ENCODE measurements at places on chromosomes 16 and 17.

GRCh38 chr16:14140923-14141322 is 69.8 kb downstream of the MRTFB start:
- no peak for DNase-seq

GRCh38 chr17:77281122-77281903 is 140.5 kb downstream of the SEC14L1 start:
- peak; percentile 40 for DNase-seq

DNA sequence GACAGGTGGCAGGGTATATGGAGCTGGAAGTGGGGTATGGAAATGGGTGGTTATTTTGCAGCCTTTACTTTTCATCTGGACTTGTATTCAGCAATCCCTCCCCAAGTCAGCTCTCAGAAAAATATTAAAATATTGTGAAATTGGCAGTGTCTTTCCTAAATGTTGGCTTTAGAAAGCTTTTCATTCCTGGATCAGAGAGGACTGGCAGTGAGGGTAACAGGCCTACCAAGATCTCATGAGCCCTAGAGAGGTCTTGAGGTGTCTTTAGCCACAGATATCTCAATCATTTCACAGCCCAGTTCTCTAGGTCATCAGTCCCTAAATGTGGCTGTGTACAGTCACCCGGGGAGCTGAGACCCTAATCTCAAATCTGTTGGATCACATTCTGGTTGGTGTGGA is 22.5 kb downstream of the SLC7A6OS start:
- no peak for DNase-seq

- DNase-seq, result no peak
Measured at GRCh38 chr17:39632153-39632941, 4.6 kb upstream of the STARD3 start.

- DNase-seq, result peak; percentile 78
Measured at GRCh38 chr16:55542459-55543082, 23.9 kb upstream of the CAPNS2 start.

DNA sequence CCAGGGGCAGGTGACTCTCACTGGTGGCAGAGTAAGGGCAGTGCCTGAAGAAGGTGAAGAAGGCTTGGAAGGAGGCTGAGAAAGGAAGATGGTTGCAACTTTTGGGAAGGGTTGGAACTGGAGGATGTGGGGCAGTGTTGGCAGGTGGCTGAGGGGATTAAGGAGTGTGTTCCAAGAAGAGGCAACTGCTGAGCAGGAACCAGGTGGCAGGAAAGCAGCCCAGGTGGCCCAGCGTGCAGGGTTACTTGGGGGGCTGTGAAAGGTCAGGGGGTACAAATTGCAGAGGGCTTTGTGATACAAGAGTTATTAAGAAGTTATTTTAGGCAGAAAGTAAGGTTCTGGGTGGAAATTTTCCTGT is 28.6 kb downstream of the WSCD1 start:
- no peak for DNase-seq

DNA sequence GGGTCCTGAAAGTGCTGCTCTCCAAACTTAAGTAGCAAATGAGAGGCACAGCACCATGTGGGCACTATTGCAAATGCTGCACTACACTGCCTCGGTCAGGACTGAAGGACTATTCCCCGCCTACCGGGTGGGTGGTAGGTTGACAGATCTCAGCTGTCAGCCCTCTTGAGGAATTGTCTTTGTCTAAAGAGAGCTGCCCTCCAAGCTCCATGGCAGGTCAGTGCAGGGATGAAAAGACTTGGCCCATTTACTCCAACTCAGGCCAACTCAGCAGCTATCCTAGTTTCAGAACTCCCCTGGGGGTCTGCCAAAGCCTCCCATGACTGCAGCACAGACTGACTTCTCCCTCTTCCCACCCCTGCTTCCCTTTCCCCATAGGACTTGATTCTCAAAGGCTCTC is 3.4 kb upstream of the PDZD9 start:
- DNase-seq, result no peak

DNA sequence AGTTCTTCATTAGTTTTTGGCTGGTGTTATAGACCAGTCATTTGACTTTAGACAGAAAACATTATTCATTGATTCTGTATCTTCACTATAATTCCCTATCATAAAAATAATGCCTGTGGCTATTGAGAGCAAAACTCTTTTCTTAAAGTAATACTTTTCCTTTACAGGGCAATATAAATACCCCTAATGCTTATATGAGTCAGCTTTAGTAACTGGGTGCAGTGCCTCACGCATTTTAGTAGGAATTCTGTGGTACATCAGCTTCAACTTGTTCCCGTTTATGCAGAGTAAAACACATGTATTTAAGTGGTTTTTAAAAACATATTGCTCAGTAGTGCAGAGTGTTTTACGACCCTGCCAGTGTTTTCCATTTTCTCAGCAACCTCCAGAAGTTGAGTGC is 68.1 kb downstream of the SEC14L1 start:
- DNase-seq, result no peak

GRCh38 chr17:3474212-3474611 is 1.6 kb upstream of the ASPA start:
- DNase-seq, result no peak

Data from astrocyte of the spinal cord (primary cell).